A549 treated with DMSO at 1 μM for 4 hours (cell line): ENCODE measurements at places on chromosomes 12 and 14. TPM values are rescaled to one million over a fixed set of nuclear protein-coding genes. Genes with fewer than 3 reads are reported as not detected.

The KRT77 gene
- not detected in 5 replicates for total RNA-seq

The ZDHHC22 gene
- total RNA-seq: 0.29 to 0.36 TPM (median 0.33 TPM) in 5 replicates

The COCH gene
- total RNA-seq: 22.5 to 27.7 TPM (median 26.0 TPM) in 5 replicates

The IGF1 gene
- not detected in 5 replicates for total RNA-seq

The P2RX2 gene
- not detected in 5 replicates for total RNA-seq

The SVOP gene
- total RNA-seq: not detected in 5 replicates

The CD163 gene
- total RNA-seq: 0.06 TPM in 1 of 5 replicates, not detected in the others

The MSI1 gene
- total RNA-seq: 0.92 to 1.7 TPM (median 1.3 TPM) in 5 replicates

The NKX2-1 gene
- 0.04 to 0.07 TPM in 2 of 5 replicates, not detected in the others for total RNA-seq

The CLSTN3 gene
- 11.3 to 15.3 TPM (median 13.4 TPM) in 5 replicates for total RNA-seq

The BCDIN3D gene
- 4.7 to 5.9 TPM (median 4.8 TPM) in 5 replicates for total RNA-seq

The ZNF891 gene
- total RNA-seq: 0.32 to 0.55 TPM (median 0.47 TPM) in 5 replicates

The TC2N gene
- total RNA-seq: 0.57 to 1.1 TPM (median 0.66 TPM) in 5 replicates

The SLC25A21 gene
- 0.39 to 1.5 TPM (median 0.94 TPM) in 5 replicates for total RNA-seq

The KRT79 gene
- total RNA-seq: 0.08 to 0.20 TPM (median 0.10 TPM) in 3 of 5 replicates, not detected in the others

The TCL1A gene
- not detected in 5 replicates for total RNA-seq

The TAS2R7 gene
- not detected in 5 replicates for total RNA-seq

The HOXC11 gene
- 0.36 to 0.51 TPM (median 0.47 TPM) in 5 replicates for total RNA-seq

The SYNDIG1L gene
- total RNA-seq: not detected in 5 replicates

The MYH7 gene
- not detected in 5 replicates for total RNA-seq

The RASSF9 gene
- 0.22 to 0.46 TPM (median 0.40 TPM) in 5 replicates for total RNA-seq

The EXOC3L4 gene
- 1.4 to 2.1 TPM (median 1.5 TPM) in 5 replicates for total RNA-seq

The PRH2 gene
- 0.37 TPM in 1 of 5 replicates, not detected in the others for total RNA-seq

The AJUBA gene
- 36.4 to 45.2 TPM (median 40.3 TPM) in 5 replicates for total RNA-seq

The DCN gene
- not detected in 5 replicates for total RNA-seq

The RNF212B gene
- total RNA-seq: not detected in 5 replicates

The C12orf50 gene
- total RNA-seq: 0.07 to 0.10 TPM (median 0.08 TPM) in 4 of 5 replicates, not detected in the other

The PAWR gene
- total RNA-seq: 48.1 to 72.3 TPM (median 62.8 TPM) in 5 replicates

The FGF6 gene
- total RNA-seq: not detected in 5 replicates

The ANKRD33 gene
- total RNA-seq: 0.05 to 0.06 TPM in 2 of 5 replicates, not detected in the others

The MGAT4C gene
- 0.03 to 0.08 TPM (median 0.06 TPM) in 4 of 5 replicates, not detected in the other for total RNA-seq

The PLBD2 gene
- total RNA-seq: 29.7 to 36.3 TPM (median 33.3 TPM) in 5 replicates

The OR4E2 gene
- not detected in 5 replicates for total RNA-seq

The FAM181A gene
- not detected in 5 replicates for total RNA-seq

The SERPINA3 gene
- total RNA-seq: 5.4 to 7.9 TPM (median 5.9 TPM) in 5 replicates

The RDH5 gene
- total RNA-seq: 2.3 to 3.2 TPM (median 2.5 TPM) in 5 replicates

The FSCB gene
- total RNA-seq: not detected in 5 replicates

The C1R gene
- 24.1 to 46.2 TPM (median 28.9 TPM) in 5 replicates for total RNA-seq

The SALL2 gene
- total RNA-seq: 0.89 to 1.3 TPM (median 1.0 TPM) in 5 replicates

The NGB gene
- 0.08 TPM in 1 of 5 replicates, not detected in the others for total RNA-seq

The NOXRED1 gene
- 0.07 to 0.14 TPM (median 0.13 TPM) in 3 of 5 replicates, not detected in the others for total RNA-seq

The OASL gene
- total RNA-seq: 3.5 to 6.6 TPM (median 5.0 TPM) in 5 replicates
